ENCODE measurements at places on chromosomes 16 and 17.

DNA sequence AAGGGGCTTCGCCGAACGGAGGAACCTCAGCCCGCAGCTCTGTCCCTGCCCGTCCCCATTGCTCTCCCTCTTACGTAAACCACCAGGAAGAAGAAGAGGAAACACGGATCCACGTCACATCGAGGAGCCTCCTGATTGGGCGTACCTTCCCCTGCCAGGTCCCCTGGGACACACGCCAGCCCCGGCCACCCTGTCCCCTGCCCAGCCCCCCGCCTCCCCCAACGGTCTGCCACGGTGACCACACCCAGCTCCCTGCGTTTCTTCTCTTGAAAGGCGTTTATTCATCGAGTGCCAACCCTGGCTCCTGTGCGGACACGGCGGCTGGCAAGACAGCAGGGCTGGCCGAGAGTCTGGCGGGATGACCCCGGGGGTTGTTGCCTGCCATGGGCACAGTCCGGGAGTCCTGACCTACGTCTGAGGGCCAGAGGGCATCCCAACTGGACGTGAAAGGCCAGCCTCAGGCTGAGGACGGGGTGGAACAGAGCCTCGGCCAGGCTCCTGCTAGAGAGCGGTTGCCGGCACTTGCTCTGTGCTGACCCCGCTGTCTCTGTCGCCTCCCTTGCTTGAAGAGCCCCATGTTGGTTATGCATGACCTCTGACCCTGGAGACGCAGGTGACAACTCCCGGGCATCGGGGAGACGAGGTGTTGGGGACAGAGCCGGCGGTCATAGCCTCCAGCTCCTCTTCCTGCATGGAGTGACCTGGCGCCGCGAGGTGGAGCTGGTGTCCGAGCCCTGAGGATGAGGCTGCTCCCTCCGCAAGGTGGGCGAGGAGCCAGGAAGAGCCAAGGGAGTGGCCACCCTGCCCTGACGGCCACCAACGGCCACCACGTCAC lies 40.5 kb upstream of the ACSF3 start:
- DNase-seq = peak; percentile 98

DNA sequence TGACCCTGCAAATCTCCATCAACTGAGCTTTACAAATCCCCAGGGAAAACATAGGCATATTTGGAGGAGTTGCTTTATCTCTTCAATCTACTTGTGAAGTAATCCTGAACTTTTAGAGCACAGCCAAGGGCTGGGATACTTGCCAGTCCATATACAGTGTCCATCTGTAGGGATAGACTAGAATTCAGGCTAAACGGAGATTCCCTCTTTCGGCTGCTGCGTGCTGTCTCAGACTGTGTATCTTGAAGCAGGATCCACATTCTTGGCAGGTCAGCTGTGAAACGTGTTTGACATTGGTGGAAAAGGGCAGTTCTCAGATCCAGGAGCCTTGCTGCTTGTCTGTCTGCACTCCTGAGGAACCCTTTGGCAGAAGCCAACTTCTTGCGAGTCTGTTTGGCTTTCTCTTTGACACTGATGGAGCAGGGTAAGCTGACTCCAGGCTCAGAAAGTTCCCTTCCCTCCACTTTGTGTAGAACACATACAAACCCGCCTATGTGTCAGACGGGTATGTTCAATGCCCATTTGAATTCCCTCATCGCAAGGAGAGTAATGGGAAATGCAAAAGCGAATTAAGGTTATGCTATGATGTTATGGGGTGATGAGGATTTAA lies 221.8 kb downstream of the MAP2K4 start:
- no peak for DNase-seq

GRCh38 chr17:76519048-76519966 lies 18.1 kb upstream of the RHBDF2 start:
- DNase-seq = no peak

DNA sequence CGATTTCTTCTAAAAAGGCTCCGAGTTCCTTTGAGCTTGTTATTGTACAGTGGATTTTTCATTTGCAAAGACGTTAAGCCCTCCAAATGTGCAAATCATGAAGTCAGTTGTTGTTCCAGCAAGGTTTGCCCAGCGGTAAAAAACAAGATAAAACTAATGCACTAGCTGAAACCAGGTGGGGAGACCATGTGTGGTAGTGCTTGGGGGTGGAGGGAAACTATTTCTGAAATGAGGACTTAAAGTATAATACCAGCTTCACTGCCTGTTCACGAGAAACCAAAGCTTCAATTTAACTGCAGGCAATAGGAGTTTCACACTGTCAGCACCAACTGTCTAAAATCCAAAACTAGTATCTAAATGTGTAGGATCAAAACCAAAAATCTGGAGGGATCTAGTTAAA lies 22.3 kb downstream of the SMARCE1 start:
- DNase-seq = no peak

- DNase-seq = no peak
Observed at GRCh38 chr17:37842401-37842800, 81.8 kb upstream of the TBC1D3K start.

- DNase-seq = no peak
Observed at GRCh38 chr17:62687997-62688396, 60.5 kb downstream of the MRC2 start.

GRCh38 chr17:5718726-5719125 lies 134.4 kb upstream of the NLRP1 start:
- no peak for DNase-seq

- DNase-seq = no peak
Observed at GRCh38 chr17:75517297-75517865, 1.1 kb downstream of the TSEN54 start.

- DNase-seq = no peak
Observed at GRCh38 chr16:24846548-24847357, 990 bp downstream of the SLC5A11 start.
